Cerebellar cortex (tissue), 1 donor: ENCODE measurements at places on chromosomes 1 and 21.

- DNase-seq, result no peak
Measured at GRCh38 chr21:45306453-45306831, 18.7 kb upstream of the POFUT2 start.

GRCh38 chr1:204684571-204685235 lies 835 bp downstream of the LRRN2 start:
- DNase-seq, result peak; percentile 41

DNA sequence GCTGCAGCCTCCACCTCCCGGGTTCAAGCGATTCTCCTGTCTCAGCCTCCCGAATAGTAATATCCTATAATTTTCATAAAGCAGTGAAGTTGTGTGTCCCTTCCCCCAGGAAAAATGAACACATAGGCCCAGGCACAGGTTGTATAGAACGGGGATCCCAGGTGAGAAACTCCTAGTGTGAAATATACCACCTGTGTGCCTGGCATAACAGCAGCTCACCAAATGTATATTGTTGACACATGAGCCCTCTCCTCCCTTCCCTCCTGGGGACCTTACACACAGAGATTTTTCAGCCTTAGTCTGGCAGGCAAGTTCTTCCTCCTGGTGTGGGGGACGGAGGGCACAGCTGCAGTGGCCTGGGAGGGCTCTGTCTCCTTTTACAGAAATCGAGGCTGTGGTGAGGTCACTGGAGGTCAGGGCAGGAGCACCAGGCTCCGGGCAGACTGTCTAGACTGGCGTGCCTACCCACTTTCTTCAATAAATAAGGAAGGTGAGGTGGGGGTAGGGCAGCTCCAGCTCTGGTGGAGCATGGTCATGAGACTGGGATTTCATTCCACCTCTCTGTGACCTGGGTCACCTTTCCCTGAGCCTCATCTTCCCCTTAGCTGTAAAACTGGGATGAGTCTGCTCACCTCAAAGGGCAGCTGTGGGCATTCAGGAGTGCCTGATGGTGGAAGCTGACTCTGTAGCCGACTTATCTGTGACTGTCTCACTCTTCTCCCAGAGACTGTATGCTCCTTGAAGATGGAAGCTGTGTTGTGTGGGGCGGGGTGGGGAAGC lies 14.3 kb downstream of the RCC1 start:
- no peak for DNase-seq

- no peak for DNase-seq
Measured at GRCh38 chr1:231124746-231125145, 37.1 kb upstream of the TRIM67 start.

GRCh38 chr1:39501666-39502065 lies 10.2 kb downstream of the BMP8A start:
- no peak for DNase-seq

DNA sequence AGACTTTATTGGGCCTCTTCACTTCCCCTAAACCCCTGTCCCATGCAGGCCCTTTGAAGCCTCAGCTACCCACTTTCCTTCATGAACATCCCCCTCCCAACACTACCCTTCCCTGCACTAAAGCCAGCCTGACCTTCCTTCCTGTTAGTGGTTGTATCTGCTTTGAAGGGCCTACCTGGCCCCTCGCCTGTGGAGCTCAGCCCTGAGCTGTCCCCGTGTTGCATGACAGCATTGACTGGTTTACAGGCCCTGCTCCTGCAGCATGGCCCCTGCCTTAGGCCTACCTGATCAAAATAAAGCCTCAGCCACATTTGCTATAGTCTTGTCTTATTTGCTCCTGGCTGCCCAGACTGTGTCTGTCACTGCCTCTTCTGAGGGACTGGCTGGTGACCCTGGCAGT lies 5.5 kb downstream of the GSTM4 start:
- DNase-seq, result no peak

- no peak for DNase-seq
Measured at GRCh38 chr1:206513312-206514111, 6.2 kb downstream of the RASSF5 start.

GRCh38 chr1:2099886-2100779 lies 49.9 kb downstream of the PRKCZ start:
- no peak for DNase-seq

DNA sequence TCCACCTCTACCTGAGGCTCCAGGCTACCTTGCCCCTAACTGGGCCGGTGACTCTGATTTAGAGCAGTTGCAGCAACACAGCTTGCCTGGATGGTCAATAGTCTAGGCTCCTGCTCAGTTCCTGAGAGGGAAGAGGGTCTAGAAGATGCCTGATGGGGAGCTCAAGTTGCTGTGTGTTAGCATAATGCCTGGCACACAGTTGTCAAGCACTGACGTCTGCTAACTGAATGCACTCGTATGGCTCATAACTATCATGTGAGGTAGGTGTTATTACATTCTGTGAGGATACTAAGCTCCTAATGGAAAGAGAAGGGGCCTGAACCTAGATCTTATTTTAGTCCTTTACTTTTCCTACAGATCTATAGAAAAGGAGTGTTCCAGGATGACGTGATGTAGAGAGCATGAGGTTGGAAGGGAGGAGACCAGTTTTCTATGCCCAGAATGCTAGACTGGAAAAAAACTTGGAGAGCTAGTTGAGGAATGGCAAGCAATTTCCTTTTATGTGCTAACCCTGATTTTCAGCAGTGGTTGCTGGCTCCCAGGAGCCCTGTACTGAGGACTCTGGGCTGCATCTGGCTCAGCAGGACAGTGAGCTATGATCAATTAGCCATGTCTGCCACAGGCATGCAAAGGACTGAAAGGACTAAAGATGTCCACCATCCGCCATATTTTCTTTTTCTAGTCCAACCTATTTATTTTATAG lies 30.0 kb downstream of the FAM78B start:
- no peak for DNase-seq

- no peak for DNase-seq
Measured at GRCh38 chr1:162913345-162913744, 52.4 kb upstream of the CCDC190 start.

DNA sequence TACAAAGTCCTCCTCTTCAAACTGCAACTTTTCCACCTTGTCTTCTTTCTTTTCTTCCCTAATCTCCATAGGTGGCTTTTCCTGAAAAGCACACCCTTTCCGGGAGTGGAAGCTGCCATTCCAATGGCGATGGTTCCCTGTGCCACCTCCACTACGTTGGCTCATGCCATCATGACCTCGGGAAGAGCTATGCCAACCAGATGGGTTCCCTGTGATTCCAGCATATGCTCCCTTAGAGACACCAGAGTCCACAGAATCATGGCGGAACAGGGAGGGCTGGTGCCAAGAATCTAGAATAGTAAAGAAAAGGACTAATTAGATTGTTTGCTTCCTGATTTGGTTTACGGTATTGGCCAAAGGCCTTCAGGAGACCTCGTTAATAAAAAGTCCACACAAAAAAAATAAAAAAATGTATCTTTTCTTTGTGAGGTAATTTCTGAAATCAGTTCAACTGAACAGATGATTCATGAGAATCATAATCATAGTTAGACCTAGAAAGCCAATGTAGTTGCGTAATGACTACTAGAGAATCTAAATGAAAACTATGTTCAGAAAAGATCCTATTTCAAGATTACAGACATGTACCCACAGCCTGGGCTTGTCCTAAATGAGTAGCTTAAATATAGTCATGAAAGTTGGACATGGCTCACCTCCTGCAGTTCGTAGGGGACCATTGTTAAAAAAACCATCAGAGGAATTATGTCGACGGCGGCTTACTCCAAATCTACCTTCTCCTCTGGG lies 30.9 kb upstream of the CCDC17 start:
- DNase-seq, result peak; percentile 66

DNA sequence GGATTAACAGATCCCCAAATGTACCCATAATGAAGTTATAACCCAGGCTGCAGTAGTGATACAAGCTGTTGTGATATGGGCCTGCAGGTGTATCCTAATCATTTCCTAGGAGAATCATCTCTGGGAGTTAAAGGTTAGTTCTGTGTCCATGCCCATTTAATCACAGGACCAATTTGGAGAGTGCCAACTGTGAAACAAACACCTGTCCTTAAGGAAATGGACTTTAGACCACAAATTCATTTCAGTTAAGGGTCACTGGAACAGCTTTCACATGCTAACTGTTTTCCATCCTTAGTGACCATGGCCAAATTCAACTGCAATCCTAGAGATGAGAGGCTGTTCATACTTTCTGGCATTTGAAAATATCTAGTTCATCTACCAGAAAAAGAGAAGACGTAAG lies 160.9 kb downstream of the GPATCH2 start:
- no peak for DNase-seq

GRCh38 chr1:68819190-68819829 lies 322.4 kb upstream of the DEPDC1 start:
- peak; percentile 5 for DNase-seq

- peak; percentile 72 for DNase-seq
Measured at GRCh38 chr1:14939527-14940284, 213.8 kb upstream of the TMEM51 start.

DNA sequence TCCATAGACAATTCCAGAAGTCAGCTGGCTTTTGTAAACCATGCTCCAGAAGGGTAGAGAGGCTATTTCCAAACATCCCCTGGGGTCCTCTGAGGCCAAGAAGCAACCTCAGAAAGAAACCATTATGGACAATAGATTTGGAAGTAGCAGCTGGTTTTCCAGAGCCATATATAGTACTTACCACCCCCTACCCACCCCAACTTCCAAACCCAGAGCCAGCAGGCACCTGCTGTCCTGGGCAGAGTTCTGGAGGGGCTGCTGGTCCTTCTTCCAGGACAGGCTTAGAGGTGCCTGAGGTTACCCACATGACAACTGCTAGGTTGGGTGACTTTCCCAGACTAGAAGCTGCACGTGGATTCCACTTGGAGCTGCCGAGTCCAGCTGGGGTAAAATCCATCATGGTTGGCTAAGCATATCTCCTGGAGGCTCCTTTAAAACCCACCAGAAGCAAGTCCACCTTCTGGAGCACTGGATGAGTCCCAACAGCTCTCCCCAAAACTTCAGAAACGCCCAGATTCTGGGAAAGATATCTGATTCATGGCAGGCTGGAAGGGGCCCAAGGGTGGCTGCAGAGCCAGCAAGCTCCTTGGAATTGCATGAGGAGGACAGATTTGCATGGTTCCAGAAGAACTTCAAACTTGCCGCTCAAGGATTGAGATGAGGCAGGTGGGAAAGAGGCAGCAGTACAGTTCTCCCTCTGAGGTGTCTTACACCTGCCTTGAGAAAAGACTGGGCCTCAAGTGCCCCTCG lies 5.8 kb downstream of the MYCL start:
- DNase-seq, result no peak

DNA sequence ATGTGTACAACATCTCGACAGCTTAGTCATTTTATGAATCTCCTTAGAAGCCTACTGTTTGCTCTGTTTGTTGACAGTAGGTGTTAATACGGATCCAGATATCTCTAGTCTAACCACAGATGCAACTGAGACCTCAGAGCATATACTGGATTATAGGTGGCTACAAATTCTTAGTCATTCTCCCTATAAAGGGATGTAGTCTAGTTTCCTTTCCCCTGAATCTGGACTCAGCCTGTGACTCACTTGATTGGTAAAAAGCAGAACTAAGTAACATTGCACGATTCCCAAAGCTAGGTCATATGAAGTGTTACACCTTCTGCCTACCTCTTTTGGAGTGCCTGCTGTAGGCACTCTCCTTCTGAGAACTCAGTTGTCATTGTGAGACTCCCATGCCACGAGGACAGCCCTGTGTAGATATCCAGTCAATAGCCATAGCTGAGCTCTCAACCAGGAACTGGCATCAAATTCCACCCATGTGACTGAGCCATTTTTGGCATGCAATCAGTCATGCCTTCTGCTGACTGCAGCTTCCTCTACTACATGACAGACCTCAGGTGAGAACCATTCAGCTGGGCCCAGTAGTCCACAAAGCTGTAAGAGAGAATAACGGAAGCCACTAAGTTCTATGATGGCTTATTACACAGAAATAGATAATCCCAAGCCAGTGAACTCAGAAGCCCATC lies 135.9 kb upstream of the CHRM3 start:
- no peak for DNase-seq

DNA sequence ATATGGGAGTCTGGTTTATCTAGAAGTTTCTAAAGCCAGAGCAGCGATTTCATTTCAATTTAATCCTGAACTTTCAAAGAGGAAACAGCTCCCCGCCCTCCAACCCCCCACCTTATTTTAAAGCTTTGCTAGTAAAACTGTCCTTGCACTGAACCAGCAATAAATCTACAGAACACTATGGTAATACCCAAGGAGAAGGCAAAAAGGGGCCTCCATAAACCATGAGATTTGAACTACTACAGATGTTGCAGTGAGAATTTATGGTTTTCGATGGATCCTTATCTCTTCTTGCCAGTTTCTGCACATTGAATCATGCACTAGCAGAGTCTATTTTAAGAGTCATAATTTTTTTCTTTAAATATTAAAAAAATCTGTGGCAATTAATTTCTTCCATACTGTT lies 64.8 kb upstream of the BEND5 start:
- DNase-seq, result no peak

- DNase-seq, result peak; percentile 66
Measured at GRCh38 chr1:7207875-7208646, 422.8 kb downstream of the CAMTA1 start.

GRCh38 chr1:117069220-117069844 lies 9.2 kb downstream of the TTF2 start:
- DNase-seq, result no peak

- DNase-seq, result peak; percentile 19
Measured at GRCh38 chr21:36478941-36479340, 981 bp downstream of the CLDN14 start.

DNA sequence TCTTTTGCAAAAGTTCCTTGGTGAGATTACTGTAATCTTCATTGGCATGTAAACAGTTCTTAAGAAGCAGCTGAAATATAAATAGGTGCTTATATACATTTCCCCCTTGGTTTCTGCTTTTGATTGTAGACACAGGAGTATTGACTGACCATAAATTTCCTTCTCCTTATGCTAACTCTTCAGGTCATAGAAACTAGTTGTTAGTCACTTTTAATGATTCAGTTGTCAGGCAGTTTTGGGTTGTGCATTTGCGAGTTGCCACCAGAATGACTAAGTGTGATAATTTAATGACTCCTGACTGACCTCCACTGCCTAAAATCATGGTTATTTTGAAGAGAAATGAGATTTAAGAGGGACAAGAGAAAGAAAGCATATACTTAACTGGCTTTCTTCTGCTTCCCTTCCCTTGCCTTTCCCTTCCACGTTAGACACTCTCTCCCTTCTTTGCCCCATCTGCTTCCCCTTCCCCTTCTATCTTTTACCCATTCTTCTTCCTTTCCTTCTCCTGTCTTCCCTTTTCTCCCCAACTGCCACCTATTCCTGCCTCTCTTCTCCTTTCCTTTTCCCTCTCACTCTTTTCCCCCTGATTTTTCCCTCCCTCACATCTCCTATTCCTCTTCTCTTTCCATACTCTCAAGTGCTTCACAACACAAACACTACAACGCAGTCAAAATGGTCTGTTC lies 12.3 kb downstream of the ZMPSTE24 start:
- DNase-seq, result no peak

GRCh38 chr1:226653311-226653921 lies 85.7 kb downstream of the ITPKB start:
- DNase-seq, result no peak
